Suppressor macrophage treated with lipopolysaccharide for 4 hours (primary cell): ENCODE measurements at places on chromosomes 12 and 14.
A peak's percentile ranks its signal among the peaks of the same experiment; 100 is the strongest.

GRCh38 chr12:1413930-1414329 is 180.5 kb downstream of the FBXL14 start:
- DNase-seq, result no peak

DNA sequence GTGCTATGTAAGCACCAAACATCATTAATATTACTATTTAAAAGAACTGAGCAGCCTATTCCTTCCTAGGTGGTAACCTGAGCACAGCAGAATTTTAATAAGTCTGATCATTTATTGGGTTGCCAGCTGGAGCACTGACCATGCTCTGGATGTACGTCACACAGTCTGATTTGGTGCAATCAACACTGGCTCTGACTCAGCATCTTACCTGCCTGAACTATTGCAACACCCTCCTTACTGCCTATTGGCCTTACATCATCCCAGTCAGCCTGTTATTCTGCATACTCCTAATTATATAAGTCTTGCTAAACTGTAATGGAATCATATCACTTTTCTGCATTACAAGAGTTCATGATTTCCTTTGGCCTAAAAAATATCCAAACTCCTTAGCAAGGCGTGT is 149.7 kb downstream of the PTPRO start:
- DNase-seq, result no peak

DNA sequence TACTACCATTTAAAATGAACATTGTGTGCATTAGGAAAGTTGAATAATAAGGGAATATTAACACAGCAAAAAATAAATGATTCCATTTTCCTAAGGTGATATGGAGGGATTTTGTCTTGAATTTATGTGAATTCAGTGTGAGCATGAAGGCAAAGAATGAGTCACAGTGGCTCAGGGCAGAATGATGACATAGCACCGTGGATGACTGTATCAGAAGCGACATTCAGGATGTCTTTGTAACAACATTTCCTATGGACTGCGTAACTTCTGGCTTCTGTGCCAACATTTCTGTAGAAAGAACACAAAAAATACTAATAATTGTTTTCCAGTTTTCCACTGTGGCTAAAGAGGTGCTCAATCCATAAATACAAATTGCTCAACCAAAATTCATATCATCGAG is 54.6 kb downstream of the TTC8 start:
- DNase-seq, result peak; percentile 73

DNA sequence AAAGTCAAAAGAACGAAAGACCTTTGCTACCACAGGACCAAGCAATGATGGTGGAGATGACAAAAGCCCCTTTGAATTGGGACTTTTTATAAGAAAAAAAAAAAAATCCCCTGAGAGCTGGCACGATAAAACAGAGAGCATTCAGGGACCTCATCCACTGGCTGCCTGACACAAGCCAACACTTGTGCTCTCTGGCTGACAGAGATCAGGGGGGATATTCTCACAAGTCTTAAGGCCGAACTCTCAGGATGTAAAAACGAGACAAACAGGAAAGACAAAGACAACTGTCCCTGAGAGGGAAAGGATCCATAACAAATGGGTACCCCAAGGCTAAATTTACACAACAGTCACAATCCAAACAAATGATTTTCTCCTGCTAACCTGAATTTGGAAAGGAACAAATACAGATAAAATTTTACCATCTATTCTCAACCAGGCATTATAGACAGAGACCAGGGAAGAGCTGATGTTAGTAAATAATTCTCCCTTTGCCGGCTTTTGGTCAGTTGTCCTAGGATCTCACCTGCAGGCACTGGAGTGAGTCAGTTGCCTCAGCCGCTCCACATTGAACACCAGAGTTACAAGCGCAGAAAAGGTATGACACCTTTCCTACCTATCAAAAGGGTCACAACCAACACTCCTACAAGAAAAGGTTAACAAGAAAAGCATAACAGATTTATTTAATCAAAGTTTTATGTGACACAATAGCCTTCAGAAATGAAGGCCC is 37.9 kb upstream of the GARIN6 start:
- DNase-seq, result no peak

GRCh38 chr12:81644503-81644902 is 114.6 kb downstream of the PPFIA2 start:
- DNase-seq, result peak; percentile 56
